Liver (tissue), 10 donors: ENCODE measurements at places on chromosomes 7 and 10.

- no peak for DNase-seq
These were observed 695.8 kb downstream of the TYW1 start for GRCh38 chr7:67692425-67692824.

DNA sequence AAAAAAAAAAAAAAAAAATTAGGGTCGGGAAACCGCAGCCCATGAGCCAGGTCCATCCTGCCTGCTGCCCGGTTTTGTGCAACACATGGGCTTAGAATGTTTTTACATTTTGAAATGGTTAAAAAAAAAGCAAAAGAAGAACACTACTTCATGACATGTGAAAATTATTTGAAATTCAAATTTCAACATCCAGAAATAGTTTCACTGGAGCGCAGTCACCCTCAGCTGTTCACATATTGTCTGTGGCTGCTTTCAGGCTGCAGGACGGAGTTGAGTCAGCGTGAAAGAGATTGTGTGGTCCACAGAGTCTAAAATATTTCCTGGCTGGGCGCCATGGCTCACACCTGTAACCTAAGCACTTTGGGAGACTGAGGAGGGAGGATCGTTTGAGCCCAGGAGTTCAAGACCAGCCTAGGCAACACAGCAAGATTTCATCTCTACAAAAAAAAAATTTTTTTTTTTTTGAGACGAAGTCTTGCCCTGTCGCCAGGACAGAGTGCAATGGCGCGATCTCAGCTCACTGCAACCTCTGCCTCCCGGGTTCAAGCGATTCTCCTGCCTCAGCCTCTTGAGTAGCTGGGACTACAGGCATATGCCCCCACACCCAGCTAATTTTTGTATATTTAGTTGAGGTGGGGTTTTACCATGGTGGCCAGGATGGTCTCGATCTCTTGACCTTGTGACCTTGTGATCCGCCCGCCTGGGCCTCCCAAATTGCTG, 63.9 kb upstream of the ECHDC3 start:
- DNase-seq: no peak

DNA sequence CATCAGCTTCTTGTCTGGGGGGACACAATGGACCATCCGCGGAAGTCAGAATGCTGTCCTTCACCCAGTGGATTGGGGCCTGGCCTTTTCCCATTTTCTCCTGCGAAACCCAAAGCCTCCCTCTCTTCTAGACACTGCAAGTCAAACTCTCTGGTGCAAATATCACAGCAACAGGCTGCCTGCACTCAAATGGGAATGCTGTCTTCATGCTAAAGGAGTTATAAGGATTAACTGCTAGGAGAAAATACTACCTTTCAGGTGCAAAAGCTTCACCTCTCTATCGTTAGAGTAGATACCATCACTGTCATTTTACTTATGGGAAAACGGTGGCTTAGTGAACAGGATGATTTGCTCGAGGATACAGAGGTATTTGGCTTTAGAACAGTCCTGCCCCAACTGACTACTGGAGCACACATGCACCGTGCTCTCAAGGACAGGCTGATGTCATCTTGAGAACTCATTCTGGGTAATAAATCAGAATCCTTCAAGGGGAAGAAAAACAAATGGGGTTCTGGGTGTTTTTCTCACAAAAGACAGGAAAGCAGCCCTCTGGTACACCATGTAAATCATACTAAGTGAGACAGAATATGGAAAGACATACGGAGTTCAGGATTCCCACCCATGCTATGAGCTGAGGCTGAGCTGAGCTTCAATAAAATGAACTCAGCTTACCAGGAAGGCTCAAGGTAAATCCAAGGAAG, 100.9 kb downstream of the SAMD9 start:
- no peak for DNase-seq

DNA sequence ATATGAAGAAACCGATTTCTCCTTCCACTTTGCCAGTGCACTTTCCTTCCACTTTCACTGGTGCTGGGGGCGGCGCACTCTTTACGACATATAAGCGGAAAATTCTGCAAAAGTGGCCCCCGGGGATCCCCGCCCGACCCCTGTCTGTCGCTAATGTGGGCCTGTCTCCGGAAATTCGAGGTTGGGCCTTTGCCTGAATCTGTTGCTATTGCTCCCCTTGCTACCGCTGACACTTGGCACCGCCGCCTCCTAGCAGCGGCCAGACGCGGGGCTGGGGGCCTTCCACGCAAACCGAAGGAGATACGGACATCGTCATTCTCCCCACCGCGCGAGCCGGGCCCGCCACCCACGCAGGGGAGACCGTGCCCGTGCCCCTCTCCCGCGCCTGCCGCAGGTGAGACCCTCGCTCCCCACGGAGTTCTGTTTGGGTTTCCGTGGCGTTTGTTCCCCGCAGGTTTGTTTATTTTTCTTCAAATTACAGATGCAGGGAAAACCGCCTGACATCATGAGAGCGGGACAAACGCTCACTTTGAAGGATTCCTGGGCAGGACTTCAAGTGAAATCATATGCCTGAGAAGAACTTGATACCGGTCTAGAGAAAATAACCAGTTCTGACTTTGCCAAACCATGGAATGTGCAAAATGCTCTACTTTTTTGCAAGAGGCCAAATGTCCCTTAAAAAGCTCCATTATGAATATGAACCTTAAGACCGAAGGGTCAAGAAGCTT, 5.0 kb downstream of the TWIST1 start:
- DNase-seq: no peak

- DNase-seq: no peak
These were observed 9.6 kb upstream of the CTBP2 start for GRCh38 chr10:125169915-125170314.

DNA sequence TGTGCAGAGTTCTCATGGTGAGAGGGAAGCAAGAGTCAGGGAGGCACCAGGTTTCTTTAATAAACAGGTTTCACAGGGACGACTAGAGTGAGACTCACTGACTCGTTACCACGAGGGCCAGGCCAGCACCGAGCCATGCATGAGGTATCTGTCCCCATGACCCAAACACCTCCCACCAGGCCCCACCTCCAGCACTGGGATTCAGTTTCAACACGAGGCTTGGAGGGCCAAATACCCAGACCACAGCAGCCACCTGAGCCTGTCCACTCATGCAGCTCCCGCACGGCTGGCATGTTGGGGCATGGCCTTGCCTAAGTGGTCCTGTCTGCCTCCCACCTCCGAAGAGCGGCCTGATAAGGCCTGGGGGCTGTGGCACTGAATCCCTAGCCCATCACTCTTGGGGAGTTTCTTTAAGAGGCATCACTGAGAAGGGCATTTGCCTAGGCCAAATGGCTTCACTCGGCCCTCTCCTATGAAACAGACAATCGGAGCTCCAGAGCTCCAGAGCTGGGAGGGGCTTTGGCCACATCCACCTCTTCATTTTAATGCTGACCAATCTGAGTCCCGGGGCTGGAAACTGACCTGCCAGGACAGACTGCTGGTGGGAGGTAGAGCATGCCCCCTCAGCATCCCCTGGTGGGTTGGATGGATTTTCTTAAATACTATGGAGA, 157.8 kb downstream of the DNAJB6 start:
- no peak for DNase-seq

GRCh38 chr7:35390146-35390545, 136.2 kb upstream of the TBX20 start:
- DNase-seq: no peak

- DNase-seq: no peak
These were observed 40.6 kb upstream of the CNPY1 start for GRCh38 chr7:155586843-155587440.

DNA sequence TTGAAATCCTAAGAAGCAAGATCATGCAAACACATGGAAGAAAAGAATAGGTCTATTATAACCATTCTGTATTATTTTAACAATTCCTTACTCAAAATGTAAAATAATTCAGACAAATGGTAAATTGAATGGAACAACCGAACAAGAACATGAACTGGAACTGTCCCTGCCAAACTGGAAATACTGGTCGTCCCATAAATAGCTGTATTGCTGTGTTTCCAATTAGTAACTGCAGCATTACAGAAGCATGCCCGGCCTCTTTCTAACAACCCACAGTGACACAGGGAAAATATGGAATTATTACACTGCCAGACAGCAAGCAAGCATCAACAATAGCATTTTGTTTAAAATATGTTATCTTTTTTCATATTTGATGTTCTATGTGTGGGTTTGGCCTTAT, 1138.5 kb upstream of the PHF14 start:
- no peak for DNase-seq

- DNase-seq: no peak
These were observed 6.4 kb upstream of the MYL10 start for GRCh38 chr7:101635484-101635883.

- DNase-seq: no peak
These were observed 20.7 kb downstream of the COX15 start for GRCh38 chr10:99711129-99711719.

GRCh38 chr10:78450807-78451485, 417.3 kb downstream of the RPS24 start:
- no peak for DNase-seq

DNA sequence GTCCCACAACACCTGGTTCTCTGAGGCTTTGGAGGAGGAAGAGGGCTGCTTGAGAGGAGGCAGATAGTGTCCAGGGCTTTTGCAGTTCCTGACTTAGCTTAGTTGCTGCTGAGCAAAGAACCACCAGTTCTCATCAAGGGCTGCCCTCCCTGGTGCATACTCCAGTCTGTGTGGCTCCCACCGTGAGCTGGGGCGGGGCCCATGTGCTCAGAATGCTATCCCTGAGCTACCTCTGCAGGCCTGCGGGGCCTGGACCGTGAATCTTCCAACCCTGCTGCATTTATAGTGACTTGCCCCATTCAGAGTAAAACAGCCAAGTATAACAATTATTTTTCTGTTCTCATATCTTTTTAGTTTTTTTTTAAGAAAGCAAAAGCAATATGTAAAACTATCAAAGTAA, 49.2 kb downstream of the TACR2 start:
- no peak for DNase-seq

DNA sequence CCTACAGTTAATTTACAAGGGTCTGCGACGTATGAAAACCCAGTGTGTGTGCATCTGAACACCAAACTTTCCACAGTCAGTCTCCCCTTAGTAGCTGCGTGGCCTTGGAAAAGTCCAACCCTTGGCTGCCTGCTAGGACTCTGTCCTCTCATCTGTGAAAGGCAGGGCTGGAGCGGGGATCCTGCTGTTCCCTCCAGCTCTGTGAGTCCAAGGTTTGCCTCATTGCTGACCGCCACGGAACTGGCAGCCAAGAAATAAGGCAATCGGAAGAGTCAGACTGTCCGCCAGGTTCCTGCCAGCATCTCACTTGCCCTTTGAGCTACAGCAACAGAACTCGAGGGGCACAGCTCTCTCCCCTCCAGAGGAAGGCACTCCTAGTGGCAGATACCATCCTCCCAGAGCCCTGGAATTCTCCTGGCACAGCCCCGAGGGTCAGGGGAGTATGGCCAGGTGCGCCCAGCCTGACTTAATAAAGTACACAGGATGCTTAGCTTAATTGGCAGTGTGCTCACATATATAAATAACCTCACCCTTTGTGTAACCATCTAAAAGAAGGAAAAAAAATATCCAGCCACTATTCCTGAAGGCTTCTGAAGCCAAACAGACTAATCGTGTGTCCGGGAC, 530.1 kb upstream of the FOXK1 start:
- DNase-seq: no peak

DNA sequence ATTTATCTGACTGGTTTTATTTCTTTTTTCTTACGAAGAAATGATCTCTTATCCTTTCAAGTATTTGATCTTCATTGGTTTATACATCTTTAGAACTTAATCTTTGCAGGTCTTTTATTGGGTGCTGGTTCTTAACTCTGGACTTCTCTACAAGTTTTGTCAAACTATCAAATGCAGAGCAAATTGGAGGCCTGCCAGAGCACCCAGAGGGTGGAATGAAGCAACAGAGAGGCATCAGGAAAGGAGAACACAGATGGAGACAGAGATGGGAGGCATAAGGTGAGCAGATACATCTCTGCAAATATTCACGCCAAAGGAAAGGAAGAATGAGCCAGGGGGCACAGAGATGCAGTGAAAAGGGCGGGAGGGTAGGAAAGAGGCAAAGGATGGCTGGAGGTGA, 130.3 kb downstream of the PKD1L1 start:
- DNase-seq: no peak

- no peak for DNase-seq
These were observed 12.9 kb upstream of the KCP start for GRCh38 chr7:128923411-128923800.

GRCh38 chr7:131555552-131556052, 826 bp downstream of the PODXL start:
- DNase-seq: no peak
